Stimulated activated CD8-positive, alpha-beta memory T cell treated with anti-CD3 and anti-CD28 coated beads, Interleukin-4, amount 100 ng/mL, for 1 hour (primary cell): ENCODE measurements at places on chromosomes 12 and 14.

- DNase-seq: no peak
Measured at GRCh38 chr14:99099051-99099787, 172.8 kb downstream of the BCL11B start.

DNA sequence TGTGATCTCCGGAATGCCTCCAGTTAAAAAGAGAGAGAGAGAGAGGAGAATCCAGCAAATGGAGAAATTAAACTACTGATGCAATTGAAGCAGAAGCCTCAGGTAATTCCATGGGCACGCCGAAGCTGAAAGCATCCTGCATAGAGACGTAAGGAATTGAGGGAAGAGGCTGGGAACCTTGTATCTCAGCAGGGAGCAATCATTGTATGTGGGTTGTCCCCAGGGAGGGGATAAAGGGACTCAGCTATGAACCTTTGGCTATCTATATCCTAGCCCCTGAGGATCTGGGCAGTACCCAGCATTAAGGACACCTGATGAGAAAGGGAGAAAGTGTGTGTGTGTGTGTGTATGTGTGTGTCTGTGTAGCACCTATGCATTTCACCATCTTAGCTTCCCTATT lies 95.8 kb upstream of the ATXN7L3B start:
- DNase-seq: no peak

GRCh38 chr12:131349397-131350127 lies 361.3 kb upstream of the SFSWAP start:
- DNase-seq: no peak

GRCh38 chr12:132718644-132719043 lies 8.0 kb downstream of the PGAM5 start:
- no peak for DNase-seq

GRCh38 chr14:88553886-88554456 lies 836 bp downstream of the PTPN21 start:
- no peak for DNase-seq

GRCh38 chr12:67910360-67911274 lies 78.6 kb upstream of the IFNG-AS1 start:
- no peak for DNase-seq

DNA sequence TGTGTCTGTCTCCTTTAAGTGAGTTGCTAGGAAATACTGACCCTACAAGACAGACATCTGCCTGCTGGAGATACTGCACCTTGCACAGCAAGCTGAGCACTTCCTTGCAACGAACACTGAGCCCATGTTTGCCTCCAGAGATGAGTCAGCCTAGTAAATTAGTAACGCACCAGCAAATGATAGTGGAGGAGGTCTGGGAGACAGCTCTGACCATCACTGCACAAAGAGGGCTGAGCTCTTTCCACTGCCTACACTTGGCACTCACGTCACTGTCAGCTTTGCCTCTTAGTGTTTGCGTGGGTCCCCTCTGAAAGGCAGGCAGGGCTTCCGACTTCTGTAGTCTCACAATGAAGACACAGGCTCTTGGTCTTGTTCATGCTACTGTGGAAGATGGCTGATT lies 109.0 kb downstream of the APAF1 start:
- DNase-seq: no peak
